ENCODE measurements at places on chromosomes 11 and 22.

DNA sequence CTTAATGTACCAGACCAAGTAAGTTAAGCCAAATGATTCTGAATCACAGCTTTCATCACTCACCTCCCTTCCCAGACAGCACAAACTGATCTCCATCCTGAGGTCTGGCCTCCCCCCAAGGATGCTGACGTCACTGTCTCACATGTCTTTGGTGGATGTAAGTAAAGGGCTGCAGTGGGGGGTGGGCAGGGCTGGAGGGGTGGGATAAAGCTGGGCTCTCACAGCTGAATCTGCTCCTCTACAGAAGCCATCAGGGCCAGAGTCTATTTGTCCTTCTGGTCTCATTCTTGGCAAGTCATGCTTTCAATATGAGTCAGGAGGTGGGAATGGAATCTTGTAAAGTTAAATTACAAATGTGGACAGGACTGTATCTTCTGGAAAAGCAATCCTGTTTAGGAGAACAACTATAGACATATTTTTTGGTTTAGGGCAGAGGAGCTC is 32.7 kb downstream of the P4HA3 start:
- no peak for DNase-seq

DNA sequence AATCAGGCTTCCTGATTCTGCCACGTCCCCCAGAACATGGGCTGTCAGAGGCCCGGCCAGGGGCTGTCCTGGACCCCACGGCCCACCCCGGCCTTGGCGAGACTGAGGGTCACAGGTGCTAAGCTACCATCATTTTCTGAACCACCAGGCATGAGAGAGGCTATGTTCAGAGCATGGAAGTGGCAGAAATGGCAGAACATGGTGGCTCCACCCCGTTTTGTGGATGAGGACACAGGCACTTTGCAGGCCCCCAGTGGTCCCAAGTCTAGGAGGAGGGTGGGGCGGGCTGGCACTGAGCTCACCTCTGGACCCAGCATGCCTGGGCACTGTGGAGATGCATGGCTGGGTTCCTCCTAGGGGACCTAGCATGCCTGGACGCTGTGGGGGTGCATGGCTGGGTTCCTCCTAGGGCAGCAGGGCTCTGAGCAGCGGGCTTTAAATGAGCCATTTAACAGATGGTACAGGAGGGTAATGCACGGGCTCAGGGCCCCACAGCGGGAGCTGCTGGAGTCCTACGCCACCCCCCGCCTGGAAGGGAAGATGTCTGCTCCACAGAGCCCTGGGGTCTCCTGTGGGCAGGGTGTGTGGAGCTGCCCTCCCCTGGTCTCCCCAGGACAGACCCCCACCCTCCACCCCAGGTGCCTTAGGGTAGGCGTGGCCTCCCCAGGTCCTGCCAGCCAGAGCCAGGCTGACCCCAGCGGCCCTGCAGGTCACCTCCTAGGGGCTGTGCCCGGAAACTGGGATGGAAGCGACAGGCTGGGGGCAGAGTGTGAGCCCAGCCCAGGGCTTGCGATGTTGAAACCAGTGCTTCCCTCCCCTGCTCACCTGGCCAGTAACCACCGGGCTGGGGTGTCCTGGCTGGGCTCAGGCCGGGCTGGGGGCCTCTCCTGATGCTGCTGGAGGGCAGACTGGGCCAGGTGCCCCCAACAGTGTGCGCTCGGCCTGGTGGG is 6.1 kb upstream of the MUC5AC start:
- no peak for DNase-seq

- no peak for DNase-seq
Observed at GRCh38 chr11:63532799-63533475, 3.7 kb upstream of the PLAAT4 start.

- peak; percentile 83 for DNase-seq
Observed at GRCh38 chr11:78100676-78101472, 21.2 kb upstream of the NDUFC2 start.

DNA sequence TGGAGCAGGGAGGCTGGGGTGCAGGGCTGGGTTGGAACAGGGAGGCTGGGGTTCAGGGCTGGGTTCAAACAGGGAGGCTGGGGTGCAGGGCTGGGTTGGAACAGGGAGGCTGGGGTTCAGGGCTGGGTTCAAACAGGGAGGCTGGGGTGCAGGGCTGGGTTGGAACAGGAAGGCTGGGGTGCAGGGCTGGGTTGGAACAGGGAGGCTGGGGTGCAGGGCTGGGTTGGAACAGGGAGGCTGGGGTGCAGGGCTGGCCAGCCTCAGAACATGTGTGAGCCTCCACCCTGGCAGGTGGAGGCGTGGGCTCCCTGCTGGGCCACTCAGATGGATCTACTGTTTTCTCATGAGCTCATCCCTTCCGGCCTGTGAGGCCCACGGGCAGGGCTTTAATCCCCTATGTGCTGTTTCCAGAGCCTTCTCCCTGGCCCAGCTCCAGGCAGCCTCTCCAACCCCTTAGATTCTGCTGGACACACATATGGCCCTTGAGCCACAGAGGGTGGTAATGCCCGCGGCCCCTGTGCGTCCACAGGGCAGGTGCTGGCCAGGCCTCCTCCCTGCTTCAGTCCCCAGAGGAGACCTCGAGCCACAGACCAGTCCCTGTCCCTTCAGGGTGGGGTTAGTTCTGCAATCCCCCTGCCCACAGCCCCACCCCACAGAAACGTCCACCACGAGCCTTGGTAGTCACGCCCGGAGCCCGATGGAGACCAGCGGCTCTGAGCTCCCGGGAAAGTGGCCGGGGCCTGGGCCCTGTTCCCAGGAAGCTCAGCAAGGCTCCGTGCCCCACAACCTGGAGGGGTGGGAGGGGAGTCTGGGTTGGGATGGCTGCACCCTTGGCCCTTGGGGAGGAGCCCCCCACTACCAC is 197.9 kb downstream of the BRD1 start:
- no peak for DNase-seq

All from brain (organoid and tissue), 16 donors.